DMS53 (cell line): ENCODE measurements at places on chromosomes 1 and 21.

- DNase-seq = no peak
Observed at GRCh38 chr1:197862221-197862620, 40.2 kb upstream of the C1orf53 start.

DNA sequence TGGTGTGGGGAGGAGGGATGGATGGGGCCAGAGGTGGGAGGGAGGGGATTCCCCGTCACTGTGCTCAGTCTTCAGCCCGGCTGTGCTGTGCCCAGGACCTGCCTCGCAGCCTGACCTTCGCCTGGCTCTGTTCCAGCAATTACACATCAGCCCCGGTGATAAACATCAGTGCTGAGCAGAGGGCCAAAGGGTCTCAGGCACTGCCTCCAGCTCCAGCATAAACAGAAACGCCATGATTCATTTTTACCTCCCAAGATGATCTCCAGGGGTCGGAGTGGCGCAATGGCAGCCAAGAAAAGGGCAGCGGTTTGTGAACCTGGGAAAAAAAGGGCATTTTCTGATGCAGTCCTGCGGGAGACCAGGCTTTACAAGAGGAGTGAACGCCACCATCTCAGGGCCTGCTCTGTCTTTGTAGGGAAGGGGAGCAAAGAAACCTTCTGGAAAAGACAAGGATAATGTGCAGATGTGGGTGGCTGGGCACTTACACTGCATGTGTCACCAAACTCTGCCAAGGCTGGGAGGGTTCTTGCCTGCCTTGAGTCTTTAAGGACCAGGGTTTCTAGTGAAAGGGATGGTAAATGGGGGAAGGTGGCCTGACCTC, 28.1 kb downstream of the SHISA4 start:
- peak; percentile 52 for DNase-seq

GRCh38 chr1:158809862-158810261, 21.3 kb upstream of the MNDA start:
- DNase-seq = no peak

GRCh38 chr21:41809891-41810596, 43.2 kb upstream of the RIPK4 start:
- no peak for DNase-seq

- peak; percentile 25 for DNase-seq
Observed at GRCh38 chr21:39525129-39525528, 73.4 kb downstream of the SH3BGR start.

DNA sequence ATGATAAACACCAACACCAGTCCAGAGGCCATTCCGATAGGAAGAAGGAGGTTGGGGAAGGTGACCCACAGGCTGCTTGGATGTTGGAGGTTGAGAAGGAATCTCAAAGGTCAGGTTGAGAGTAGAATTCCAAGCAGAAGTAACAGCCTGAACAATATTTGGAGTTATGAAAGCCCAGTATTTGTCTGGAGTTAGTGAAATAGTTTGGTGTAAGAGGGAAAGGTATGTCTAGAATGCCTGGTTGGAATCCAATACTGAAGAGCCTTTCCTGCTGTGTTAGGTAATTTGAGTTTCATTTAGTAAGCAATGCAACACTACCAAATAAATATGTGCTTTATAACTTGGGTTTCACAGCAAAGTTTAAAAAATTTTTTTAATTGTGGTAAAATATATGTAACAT, 70.5 kb upstream of the MCOLN3 start:
- DNase-seq = no peak

- no peak for DNase-seq
Observed at GRCh38 chr1:30777060-30777903, 19.7 kb upstream of the LAPTM5 start.

DNA sequence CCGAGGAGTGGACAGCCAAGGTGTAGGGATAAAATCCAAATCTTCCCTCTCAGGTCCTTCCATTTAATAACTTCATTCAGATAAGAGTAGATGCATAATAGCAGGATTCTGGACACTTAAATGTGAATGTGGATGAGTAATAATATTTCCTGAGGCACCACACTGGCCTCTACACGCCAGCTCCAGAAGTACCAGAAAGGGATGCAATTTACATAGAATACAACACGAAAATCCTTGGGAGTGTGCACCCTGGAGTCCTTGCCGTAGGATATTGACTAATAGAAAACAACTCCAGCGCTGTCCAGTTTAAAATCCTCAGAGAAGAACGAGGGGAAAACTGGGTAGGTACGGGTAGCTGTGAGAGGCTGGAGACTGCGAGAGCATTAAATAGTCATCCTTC, 6.9 kb downstream of the PLXNA2 start:
- no peak for DNase-seq

DNA sequence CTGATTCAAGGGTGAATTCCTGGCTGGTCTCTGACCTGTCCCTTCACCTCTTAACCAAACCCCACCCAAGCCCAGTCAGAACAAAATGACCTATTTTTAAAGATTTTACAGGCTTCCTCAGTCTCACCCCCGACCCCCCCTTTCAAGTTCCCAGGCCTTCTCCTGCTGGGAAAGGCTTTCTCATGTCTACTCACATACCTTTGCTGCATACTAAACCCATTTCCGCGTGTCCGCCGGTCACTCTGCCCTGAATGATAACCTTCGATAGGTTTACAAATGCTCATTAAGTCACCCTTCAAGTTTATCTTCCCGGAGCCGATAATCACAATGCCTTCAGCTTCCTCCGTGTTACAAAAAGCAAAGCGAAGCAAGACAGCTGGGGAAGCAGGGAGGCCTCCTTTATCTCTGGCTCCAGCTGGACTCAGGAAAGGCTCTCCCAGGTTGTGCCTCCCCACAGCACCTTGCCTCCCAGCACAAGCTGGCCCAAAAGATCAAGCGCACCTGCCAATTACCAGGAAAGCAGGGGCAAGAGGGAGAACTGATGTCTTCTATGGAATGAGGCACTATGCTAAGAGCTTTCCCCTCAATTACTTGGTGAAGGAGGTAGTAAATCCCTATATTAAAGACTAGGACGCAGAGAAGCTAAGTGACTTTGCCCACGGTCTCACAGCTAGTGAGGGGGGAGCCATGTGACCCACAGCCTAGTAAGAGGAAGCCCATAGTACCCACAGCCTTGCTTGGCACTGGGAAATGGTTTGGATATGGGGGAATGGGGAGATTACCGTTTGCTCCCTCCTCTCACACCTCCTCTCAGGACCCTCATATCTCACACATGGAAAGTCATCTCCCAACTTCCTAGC, 15.9 kb downstream of the SMIM12 start:
- DNase-seq = no peak

- peak; percentile 33 for DNase-seq
Observed at GRCh38 chr1:172322219-172323061, 98.0 kb upstream of the C1orf105 start.

GRCh38 chr1:32503153-32503552, 36.1 kb upstream of the ZBTB8A start:
- DNase-seq = no peak

DNA sequence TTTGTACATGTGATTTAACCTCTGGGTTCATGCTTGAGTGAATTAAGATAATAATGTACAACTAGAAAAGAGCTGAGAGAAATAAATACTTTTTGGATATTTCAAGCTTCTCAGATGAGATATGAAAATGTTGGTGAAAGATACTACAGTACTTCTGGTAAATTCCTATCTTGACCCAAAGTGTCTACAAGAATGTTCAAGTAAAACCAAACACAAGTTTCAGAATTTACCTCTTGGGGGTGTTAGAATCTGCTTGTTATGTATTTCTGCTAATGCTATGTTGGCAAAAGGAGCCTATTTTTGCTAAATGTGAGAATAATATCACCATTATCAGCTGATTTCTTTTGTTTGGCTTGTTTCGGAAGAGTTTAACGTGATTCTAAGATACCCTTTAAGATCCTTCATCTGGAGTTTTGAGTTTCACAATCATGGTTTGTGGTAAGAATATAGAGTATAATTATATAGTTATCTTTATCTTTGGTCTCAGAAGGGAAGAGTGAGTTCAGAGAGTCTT, 388.5 kb downstream of the LMO4 start:
- DNase-seq = no peak

DNA sequence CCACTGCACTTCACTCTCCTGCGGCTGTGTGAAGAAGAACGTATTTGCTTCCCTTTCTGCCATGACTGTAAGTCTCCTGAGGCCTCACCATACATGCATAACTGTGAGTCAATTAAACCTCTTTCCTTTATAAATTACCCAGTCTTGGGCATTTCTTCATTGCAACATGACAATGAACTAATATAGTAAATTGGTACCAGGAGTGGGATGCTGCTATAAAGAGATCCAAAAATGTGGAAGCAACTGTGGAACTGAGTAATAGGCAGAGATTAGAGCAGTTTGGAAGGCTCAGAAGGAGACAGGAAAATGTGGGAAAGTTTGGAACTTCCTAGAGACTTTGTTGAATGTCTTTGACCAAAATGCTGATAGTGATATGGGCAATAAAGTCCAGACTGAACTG, 1907.9 kb downstream of the MRPL39 start:
- no peak for DNase-seq

GRCh38 chr1:234780531-234781162, 170.7 kb upstream of the IRF2BP2 start:
- no peak for DNase-seq

- DNase-seq = no peak
Observed at GRCh38 chr1:6796095-6796494, 10.8 kb downstream of the CAMTA1 start.

- DNase-seq = peak; percentile 90
Observed at GRCh38 chr1:180632326-180633056, 669 bp downstream of the XPR1 start.

GRCh38 chr1:244456586-244456985, 4.5 kb upstream of the CATSPERE start:
- no peak for DNase-seq

- peak; percentile 15 for DNase-seq
Observed at GRCh38 chr1:63835128-63835527, 61.3 kb downstream of the ROR1 start.

GRCh38 chr1:66365635-66366034, 168.3 kb upstream of the SGIP1 start:
- no peak for DNase-seq

DNA sequence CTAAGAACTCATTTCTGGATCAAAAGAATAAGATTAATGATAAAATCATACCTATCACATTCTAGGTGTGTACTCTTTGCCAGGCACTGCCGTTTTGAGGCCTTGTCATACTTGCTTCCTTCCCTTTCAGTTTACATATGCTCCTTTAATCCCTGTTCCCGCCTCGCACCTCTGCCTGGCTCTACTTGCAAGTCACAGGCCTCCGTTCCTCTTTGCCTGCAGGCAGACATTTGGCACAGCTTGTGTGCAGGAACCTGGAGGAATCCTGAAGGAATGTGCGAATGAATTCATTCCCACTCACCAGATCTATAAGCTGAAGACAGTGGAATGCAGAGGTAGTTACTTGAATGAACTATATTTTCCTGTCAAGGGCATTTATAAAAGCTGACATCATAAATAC, 13.8 kb downstream of the WLS start:
- DNase-seq = no peak

GRCh38 chr1:197973206-197973605, 56.0 kb downstream of the LHX9 start:
- no peak for DNase-seq

- DNase-seq = peak; percentile 20
Observed at GRCh38 chr1:221440658-221441057, 301.2 kb downstream of the DUSP10 start.

DNA sequence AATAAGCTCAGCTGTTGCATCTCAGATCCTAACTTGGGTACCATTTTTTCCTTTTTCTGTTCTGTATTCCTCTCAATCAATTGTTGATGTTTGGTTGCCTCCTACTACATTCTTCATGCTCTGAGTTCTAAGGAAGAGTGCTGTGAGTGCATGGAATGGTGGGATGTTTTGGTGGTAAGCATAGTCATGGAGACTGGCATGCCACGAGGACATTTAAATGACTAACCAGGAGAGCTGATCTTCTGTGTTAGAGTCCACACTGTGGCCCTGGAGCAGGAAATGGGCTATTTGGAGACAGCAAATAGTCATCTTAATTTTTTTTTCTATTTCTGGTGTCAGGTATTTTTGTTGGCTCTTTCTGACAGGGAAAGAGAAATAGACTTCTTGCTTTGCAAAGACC, 69.5 kb upstream of the HSD17B7 start:
- no peak for DNase-seq

DNA sequence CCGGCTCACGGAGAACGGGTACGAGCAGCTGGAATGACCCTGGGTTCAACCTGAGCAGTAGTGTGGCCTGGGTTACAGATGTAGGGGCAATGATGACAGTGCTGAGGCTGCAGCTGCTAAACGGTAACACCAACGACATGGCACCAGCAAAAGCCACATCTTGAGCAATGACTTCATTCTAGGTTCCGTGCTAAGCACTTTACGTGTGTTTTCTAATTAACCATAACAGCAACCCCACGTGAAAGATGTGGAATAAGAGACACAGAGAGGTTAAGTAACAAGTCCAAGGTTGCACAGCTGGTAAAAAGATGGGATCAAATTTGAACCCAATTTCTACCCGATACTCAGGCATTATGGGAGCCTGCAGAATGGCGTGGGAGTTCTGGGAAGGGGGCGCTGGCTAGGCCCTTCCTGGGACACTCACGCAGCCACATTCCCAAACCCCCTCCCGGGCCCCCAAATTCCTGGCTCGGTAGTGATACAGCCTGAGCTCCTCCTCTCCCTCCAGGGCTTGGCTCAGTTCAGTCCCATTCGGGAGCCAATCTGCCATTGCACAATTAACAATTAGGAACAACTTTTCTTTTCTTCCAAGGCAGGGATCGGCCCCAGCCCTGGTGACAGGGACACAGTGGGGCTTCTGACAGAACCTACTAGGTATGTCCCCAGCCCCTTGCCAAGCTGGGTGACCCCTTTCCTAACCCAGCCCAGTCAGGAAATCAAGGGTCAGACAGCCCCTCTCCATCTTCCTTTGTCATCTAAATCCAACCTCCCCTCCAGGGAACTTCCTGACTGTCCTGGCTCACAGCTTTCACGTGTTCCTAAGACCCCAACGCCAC, 23.8 kb upstream of the ECE1 start:
- DNase-seq = no peak

GRCh38 chr1:47701283-47701682, 263.4 kb downstream of the FOXD2 start:
- no peak for DNase-seq

GRCh38 chr1:169860750-169861149, 32.9 kb downstream of the SCYL3 start:
- DNase-seq = no peak

- DNase-seq = peak; percentile 93
Observed at GRCh38 chr1:32733582-32734321, 31.2 kb upstream of the SYNC start.

DNA sequence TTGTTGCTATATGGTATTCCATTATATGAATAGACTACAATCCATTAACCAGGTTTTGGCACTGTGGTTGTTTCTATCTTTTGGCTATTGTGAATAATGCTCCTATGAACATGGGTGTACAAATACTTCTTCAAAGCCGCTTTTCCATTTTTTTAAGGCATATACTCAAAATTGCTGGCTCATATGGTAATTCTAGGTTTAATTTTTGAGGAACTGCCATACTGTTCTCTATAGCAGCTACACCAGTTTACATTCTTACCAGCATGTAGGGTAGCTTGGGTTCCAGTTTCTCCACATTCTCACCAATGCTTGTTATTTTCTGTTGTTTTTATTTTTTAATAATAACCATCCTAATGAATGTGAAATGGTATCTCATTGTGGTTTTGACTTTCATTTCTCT, 19.9 kb upstream of the AGO1 start:
- DNase-seq = no peak
